ENCODE measurements at places on chromosomes 7 and 10.

DNA sequence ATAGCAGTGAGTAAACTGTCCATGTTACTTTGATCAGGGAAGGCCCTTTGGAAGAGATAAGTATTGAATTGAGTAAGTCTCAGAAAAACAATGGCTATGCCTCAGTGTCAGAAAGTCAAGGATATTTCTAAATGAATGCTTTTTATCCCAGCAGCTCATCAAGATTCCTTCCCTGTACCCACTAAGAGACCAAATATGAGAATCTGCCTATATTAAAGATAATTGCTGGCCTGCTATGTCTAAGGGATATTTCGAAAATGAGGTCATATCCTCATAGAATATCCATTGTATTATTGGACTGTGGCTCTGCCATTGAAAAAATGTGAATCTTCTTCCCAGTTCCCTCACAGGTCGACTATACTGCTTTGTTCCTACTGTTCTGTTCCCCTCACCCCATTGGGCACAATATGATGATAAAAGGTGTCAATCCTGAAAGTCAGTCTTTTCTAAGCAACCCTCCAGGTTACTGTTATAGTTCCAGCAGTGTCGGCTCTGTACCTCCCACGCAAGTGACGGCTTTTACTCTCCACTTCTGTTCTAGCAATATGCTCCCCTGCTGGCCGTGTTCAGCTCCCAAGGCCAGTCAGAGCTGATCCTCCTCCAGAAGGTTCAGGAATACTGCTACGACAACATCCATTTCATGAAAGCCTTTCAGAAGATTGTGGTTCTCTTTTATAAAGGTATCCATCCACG lies 51.7 kb downstream of the BZW2 start:
- no peak for DNase-seq

DNA sequence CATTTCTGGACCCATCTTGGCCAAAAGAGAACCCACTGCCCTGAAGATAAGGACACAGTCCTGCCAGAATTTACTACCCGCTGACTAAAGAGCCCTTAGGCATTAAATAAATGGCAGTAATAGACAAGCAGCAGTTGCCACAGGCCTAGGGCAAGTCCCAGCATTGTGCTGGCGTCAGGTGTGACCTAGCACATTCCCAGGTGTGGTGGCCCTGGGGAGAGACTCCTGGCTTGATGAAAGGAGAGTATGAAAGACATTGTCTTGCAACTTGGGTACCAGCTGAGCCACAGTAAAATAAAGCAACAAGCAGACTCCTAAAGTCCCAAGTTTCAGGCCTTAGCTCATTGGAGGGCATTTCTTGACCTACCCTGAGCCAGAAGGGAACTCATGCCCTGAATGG lies 715.7 kb upstream of the SORCS1 start:
- no peak for DNase-seq

DNA sequence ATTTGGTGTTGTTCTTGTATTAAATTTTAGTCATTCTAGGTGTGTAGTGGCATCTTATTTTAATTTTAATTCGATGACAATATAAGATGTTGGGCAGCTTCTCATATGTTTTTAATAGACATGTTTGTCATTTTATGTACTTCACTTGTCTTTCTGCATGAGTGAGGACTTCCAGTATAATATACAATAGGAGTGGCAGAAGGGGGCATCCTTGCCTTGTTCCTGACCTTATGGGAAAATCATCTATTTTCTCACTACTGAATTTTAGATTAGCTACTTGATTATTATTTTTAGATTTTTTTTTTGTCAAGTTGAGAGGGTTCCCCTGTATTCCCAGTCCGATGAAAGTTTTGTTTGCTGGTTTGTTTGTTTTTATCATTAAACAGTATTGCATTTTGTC lies 495.2 kb upstream of the GRM3 start:
- DNase-seq: no peak

DNA sequence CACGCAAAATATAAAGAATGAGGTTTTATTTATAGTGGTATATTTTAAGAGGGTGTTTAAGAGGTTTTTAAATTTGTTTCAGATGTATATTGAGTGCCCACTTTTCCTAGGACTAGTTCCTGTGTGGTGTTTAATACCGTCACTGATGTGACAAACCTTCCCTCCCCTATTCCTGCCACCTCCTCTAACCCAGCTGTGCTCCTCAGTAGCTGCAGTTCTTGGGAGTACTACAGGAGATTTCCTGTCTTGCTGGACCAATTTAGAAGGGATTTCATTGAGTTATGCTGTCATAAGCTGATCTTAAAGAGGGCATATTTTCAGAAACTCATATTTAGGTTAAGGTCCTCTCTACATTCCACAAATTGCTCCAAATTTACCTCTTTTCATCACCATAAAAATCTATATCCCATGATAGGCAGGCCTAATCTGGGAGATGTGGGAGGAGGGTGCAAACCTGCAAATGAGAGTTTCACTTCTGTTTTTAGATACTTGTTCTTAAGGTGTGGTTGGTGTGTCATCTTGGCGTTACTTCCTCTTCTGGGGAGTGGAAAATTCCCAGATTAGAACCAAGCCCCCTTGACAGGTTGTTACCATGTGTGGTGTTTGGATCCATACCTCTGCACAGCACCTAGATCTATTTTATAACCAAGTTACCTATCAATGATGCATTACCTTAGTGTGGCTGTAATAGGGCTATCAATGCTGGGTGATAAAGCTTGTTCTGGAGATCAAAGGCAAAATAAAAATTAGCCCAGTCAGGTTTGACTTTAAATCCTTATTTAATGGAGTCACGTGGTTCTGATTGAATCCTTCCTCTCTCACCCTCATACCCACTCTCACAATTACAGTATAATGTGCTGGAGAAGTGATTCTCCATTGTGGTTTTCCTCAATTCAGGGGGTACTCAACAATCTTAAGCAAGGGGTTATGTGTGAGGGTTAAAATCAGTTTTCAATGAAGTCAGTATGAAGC lies 141.1 kb downstream of the CDK14 start:
- DNase-seq: no peak

DNA sequence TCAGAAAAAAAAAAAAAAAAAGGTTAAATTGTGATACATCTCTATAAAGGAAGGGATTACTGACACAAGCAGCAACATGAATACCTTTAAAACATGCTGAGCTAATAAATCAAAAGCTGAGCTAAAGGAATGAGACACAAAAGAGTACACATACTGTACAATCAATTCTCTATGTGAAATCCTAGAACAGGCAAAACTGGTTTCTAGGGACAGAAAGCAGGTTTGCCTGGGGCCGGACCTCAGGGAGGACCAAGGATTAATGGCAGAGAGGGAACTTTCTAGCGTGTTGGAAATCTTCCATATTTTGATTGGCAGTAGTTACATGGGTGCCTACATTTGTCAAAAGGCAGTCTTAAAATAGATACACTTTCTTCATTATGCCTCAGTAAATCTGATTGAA lies 52.5 kb downstream of the KLRG2 start:
- DNase-seq: no peak

GRCh38 chr7:75716992-75717626 lies 21.6 kb downstream of the HIP1 start:
- DNase-seq: no peak

DNA sequence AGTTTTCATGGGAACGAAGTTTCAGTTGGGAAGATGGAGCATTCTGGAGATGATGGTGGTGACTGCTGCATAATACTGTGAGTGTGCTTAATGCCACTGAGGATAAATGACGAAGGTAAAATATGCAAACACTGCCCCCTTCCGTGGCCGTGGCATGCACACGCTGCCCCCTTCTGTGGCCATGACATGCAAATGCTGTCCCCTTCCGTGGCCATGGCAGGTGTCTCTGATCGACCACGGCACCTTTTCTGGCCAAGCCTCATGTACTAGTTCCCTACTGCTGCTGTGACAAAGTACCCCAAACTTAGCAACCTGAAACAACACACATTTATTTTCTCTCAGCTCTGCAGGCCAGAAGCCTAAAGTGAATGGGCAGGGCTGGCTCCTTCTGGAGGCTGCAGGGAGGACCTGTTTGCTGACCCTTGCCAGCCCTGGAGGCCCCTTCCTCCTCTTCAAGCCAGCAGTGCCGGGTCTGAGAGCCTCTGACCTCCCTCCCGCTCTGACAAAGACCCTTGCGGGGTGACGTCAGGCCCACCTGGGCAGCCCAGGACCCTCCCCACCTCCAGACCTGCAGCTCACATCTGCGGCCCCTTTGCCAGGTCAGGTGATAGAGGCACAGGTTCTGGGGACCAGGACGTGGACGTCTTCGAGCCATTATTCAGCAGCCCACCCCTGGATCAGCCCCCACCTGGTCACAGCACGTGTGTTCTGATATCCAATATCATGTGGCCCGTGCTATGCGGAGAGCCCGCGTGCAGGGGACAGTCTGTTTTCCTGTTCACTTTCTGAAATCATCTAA lies 82.0 kb downstream of the MICALL2 start:
- no peak for DNase-seq

DNA sequence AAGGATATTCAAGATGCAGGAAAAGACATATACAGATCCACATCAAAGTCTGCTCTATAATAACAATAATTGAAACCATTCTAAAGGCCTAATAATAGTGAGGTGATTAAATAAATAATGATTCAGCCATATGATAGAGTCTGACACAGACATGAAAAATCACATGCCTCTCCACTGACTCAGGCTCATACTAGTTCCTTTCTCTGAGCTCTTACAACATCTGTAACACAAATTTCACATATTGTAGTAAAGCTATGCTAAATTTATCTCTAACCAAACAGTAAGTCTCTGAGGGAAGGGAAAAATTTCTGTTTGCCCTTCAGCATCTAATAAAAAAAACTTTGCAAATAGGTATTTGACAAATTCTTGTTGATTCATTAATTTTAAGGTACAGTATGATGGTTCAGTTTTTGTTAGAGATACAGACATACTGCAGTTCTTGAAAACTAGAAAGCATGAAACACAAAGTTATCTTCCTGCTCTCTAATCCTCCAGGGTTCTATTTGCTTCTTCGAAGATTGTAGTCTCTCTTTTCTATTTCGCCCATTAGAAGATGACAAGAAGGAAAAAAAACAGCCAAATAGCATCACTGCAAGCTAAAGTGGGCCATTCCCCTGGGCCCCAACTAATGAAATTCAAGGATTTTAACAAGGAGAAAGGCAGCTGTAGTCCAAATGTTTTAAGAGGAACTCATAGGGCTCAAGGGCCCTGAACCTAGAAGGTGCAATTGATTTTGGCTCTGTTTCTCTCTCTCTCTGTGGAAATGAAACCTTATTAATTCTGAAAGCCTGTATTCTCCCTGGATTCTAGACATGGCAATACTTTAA lies 53.9 kb downstream of the CUBN start:
- DNase-seq: no peak

DNA sequence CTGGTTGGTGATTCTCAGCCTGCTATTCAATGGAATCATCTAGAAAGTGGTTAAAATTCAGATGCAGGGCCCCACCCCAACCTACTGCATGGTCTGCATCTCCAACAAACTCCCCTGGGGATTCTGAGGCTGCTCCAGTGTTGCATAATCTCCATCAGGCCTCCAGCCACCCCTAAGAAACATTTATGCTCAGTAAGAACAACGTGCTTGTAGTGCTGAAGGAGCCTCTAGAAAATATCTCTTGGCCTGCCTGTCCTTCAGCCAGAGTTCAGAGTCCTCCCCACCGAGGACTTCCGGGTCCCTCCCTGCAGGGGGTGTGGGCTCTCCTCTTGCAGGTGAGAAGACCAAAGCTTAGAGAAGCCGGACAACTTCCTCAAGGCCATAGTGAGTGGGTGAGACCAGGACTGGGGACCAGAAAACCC lies 159.8 kb downstream of the SH3PXD2A start:
- no peak for DNase-seq

GRCh38 chr7:32255036-32255435 lies 184.8 kb upstream of the PDE1C start:
- DNase-seq: no peak

GRCh38 chr10:14454629-14455028 lies 123.9 kb upstream of the FRMD4A start:
- no peak for DNase-seq

GRCh38 chr10:17675638-17676037 lies 31.7 kb downstream of the STAM start:
- DNase-seq: no peak

GRCh38 chr7:154862153-154862791 lies 140.7 kb downstream of the PAXIP1 start:
- DNase-seq: no peak

DNA sequence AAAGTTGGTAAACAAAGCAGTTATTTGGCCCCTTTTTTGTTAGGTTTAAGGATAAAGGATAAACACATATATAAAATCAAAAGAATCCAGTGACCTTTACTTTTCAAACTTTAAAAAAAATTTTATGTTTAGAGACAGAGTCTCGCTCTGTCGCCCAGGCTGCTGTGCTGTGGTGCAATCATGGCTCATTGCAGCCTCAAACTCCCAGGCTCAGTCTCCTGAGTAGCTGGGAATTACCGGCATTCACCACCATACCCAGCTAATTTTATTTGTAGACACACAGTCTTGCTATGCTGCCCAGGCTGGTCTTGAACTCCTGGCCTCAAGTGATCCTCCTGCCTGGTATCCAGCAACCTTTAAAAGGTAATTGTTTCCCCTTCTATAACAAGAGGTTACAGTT lies 31.3 kb downstream of the GNA12 start:
- DNase-seq: no peak

GRCh38 chr10:111076191-111076681 lies 593 bp upstream of the ADRA2A start:
- peak; percentile 23 for DNase-seq

All from T-helper 9 cell (primary cell).